ENCODE measurements at places on chromosomes 16 and 17. TPM values are rescaled to one million over a fixed set of nuclear protein-coding genes. Genes with fewer than 3 reads are reported as not detected.

GRCh38 chr17:55743103-55743679, 7.7 kb upstream of the PCTP start:
- H3K4me1 ChIP-seq: no peaks in the 10 kb centered on the region
- H3K27me3 ChIP-seq: peaks cover 32% of the 10 kb centered on the region

The CA5A gene
- total RNA-seq: not detected

DNA sequence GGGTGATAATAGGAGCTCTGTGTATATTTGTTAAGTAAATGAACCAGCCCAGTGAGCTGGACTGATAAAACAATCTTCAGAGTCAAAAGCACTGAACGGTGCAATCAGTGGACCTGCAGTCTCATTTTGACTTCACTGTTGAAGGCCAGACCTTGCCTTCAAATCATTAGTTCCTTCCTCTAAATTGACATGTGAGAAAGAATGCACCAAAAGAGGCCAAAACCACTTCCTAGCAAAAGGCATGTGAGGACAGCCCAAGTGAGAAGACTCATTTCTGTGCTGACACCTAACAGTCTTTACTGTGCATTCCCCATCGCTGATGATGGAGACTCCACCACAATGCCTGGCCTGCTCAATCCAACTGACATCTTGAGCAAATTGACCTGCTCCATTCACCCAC, 10.6 kb downstream of the GTF3C1 start:
- H3K36me3 ChIP-seq: peaks cover 66% of the 10 kb centered on the region
- H3K4me3 ChIP-seq: no peak overlapping the region
- H3K4me1 ChIP-seq: peaks cover 16% of the 10 kb centered on the region
- peak overlapping the region; percentile 62 for H3K27ac ChIP-seq
- H3K27me3 ChIP-seq: no peaks in the 10 kb centered on the region

GRCh38 chr17:18950944-18951905, 740 bp upstream of the SLC5A10 start:
- no peak overlapping the region for H3K27ac ChIP-seq
- H3K4me3 ChIP-seq: no peak overlapping the region
- DNase-seq: no peak
- H3K36me3 ChIP-seq: no peaks in the 10 kb centered on the region

DNA sequence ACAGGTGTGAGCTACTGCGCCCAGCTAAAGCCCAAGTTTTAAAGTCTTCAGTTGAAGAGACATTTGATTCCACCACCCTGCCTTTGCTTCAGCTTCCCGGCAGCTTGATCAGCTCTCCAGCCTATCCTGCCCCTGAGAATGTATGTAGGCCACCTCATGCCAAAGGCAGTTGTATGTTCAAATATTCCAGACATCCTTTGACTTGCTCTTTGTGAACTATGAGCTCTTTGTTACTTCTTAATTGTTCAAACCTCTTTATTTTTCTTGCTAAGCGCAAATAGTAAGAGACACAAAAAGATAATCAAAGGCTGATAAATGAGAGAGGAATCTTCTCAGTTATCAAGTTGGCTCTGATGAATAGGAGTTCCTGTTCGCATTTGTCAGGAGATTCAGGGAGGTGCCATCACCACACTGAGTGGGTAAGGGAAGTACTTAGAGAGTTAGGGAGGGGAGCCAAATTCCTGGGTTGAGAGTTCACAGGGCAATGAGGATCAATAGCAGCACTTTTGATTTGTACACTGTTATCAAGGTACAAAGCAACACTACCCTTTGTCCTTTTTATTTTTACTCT, 32.0 kb upstream of the SUPT4H1 start:
- H3K27ac ChIP-seq: no peak overlapping the region
- no peak for DNase-seq
- no peak overlapping the region for H3K4me3 ChIP-seq
- peaks cover 45% of the 10 kb centered on the region for H3K4me1 ChIP-seq
- no peaks in the 10 kb centered on the region for H3K36me3 ChIP-seq
- H3K27me3 ChIP-seq: no peaks in the 10 kb centered on the region

- no peaks in the 10 kb centered on the region for H3K27me3 ChIP-seq
- peak overlapping the region; percentile 51 for H3K4me3 ChIP-seq
- peaks cover 28% of the 10 kb centered on the region for H3K36me3 ChIP-seq
- H3K27ac ChIP-seq: peak overlapping the region; percentile 84
- peak; percentile 56 for DNase-seq
Measured at GRCh38 chr17:82775001-82775823, 23.3 kb downstream of the TBCD start.

DNA sequence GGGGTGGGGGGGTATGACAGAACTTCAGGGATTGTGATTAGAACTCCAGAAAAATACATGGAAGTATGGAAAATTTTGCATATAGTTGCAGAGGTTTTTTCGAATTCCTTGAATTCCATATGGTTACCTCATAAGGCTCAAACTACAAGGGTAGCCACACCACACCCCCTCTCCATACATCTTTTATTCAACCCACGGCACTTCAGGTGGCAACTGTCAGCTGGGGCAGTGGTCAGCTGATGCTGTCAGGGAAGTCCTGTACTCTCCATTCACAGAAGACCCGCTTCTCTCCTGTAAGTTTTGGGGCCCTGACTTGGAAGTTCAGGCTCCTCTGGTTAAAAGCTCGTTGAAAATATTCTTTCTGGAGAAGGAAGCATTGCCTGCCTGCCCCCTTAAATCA, 57.5 kb upstream of the CLEC19A start:
- no peak overlapping the region for H3K27ac ChIP-seq
- H3K27me3 ChIP-seq: no peaks in the 10 kb centered on the region
- DNase-seq: no peak
- H3K4me1 ChIP-seq: no peaks in the 10 kb centered on the region
- H3K4me3 ChIP-seq: no peak overlapping the region

The ATP1B2 gene
- not detected for total RNA-seq

- no peaks in the 10 kb centered on the region for H3K36me3 ChIP-seq
- no peak overlapping the region for H3K27ac ChIP-seq
- no peaks in the 10 kb centered on the region for H3K27me3 ChIP-seq
- no peak for DNase-seq
Measured at GRCh38 chr16:62832214-62832613, 796.0 kb upstream of the CDH8 start.

The MVD gene
- 86.0 TPM for total RNA-seq

DNA sequence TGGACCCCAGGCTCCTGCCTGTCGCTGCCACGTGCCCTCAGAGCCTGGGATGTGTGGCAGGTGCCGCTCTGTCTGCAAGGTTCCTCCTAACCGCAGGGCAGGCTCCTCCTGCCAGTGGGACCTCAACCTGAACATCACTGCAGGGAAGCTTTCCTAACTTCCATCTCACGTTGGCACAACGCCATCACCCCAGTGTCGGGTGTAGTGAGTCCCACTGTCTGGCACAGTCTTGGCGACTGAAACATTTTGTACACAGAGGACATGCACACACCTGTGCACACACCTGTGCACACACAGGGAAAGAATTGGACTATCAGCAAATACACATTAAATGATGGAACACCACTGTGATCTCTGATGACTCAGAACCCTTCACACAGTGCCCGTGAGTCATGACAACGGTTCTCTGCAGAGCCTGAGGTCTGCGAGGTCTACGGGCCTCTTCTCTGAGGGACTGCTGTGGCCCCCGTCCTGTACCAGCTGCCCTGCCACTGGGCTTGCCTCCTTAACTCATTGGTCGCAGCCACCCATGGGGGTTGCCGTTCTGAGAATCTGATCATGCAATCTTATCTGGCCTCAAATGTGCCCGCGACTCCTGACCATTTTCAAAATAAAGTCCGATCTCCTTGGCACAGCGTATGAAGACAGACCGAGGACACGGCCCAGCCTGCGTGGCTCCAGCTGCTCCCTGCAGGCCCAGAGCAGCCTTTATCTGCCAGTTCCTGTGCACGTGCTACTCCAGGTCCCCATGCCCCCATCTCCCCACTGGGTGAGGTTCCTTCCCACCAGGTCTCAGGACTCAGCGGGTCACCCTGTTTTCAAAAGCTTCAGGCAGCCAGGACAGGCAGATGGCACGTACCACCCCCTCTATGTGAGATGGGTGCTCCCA, 7.6 kb downstream of the CCDC57 start:
- H3K27ac ChIP-seq: peak overlapping the region; percentile 96
- no peak overlapping the region for H3K4me3 ChIP-seq
- DNase-seq: peak; percentile 46
- H3K27me3 ChIP-seq: no peaks in the 10 kb centered on the region
- H3K4me1 ChIP-seq: peaks cover 75% of the 10 kb centered on the region

GRCh38 chr16:11401161-11402050, 56.1 kb downstream of the RMI2 start:
- no peaks in the 10 kb centered on the region for H3K27me3 ChIP-seq
- H3K27ac ChIP-seq: no peak overlapping the region
- H3K4me3 ChIP-seq: no peak overlapping the region
- no peaks in the 10 kb centered on the region for H3K36me3 ChIP-seq
- peaks cover 2% of the 10 kb centered on the region for H3K4me1 ChIP-seq
- no peak for DNase-seq

DNA sequence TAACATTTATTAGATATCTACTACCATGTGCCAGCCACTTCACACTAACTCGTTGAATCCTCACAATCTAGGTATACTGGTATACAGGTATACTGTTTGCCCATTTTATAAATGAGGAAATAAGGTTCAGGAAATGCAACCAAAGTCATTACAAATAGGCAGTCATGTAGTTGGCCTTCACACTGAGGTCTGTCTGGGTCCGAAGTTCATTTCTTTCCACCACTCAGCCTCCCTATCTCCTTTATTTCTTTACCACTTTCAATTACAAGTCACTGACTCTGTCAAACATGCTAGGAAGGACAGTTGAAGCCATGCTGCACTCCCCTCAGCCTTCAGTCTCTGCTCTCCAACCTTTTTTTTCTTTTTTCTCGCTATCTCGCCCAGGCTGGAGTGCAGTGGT, 20.7 kb upstream of the SIAH1 start:
- no peak overlapping the region for H3K4me3 ChIP-seq
- H3K27me3 ChIP-seq: no peaks in the 10 kb centered on the region

DNA sequence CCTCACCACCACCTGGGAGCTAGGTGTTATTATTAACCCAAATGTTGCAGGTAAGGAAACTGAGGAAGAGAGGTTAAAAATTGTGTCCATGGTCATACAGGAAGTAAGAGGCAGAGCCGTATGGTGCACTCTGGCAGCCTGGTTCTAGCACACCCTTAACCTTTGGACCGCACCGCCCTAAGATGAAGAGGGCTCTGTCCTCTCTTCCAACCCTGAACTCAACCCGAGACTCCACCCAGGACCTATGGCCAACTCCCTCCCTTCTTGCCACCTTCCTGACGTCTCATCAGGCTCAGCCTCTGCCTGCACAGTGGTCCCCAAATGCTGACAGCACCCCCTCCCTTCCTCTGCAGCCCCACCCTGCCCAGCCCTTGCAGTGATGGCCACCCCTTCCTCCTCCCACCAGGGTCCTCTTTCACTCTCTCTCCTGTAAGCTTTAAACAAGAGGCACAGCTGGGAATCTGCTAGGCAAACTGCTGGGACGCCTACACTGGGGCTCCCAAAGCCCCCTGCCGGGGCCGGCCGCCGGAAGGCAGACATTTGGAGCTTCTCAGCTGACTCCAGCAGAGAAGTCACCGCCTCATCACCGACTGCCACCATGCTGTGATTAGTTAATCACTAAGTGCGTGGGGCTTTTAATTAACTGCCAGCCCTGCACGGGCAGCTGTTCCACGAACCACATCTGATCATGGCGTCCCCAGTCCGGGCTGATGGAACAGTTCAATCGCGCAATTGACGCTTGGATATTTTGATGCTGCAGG, 16.7 kb upstream of the C16orf78 start:
- DNase-seq: no peak
- no peak overlapping the region for H3K4me3 ChIP-seq
- no peak overlapping the region for H3K27ac ChIP-seq
- no peaks in the 10 kb centered on the region for H3K27me3 ChIP-seq
- no peaks in the 10 kb centered on the region for H3K36me3 ChIP-seq

The PYDC1 gene
- not detected for total RNA-seq

The QPRT gene
- total RNA-seq: 10.2 TPM

DNA sequence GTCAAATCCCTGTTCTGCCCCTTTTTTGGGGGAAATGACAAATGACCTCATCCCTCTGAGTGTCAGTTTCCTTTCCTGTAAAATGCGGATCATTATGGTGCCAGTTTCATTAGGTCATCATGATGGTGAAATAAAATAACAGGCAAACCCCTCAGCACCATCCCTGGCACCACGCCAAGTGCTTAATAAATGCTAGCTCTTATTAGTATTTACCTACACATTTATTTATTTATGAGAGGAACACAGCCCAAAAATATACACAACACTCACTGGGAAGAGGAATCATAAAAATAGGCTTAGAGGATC, 28.6 kb upstream of the GPRC5B start:
- no peak overlapping the region for H3K4me3 ChIP-seq
- no peak for DNase-seq
- H3K27ac ChIP-seq: no peak overlapping the region
- H3K36me3 ChIP-seq: no peaks in the 10 kb centered on the region
- no peaks in the 10 kb centered on the region for H3K4me1 ChIP-seq

The NPW gene
- 0.73 TPM for total RNA-seq

DNA sequence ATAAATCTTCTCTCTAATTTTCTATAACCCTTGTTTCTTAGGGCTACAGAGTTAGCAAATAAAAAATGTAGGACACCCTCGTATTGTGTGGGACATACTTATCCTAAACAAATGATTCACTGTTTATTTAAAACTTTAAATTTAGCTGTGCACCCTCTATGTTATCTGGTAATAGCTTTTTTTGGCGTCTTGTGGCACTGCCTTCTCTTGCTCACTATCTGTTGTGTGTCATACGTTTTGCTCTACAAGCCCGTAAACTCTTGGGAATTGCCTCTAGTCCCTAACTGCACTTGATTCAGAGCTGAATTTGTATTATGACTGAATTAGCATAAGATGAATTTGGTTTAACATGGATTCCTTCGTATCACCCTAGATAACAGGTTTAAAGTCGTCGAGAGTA, 144.3 kb upstream of the MYOCD start:
- H3K27me3 ChIP-seq: no peaks in the 10 kb centered on the region
- no peak for DNase-seq
- no peaks in the 10 kb centered on the region for H3K4me1 ChIP-seq
- no peak overlapping the region for H3K27ac ChIP-seq
- no peak overlapping the region for H3K4me3 ChIP-seq

The PIRT gene
- not detected for total RNA-seq

The CA7 gene
- not detected for total RNA-seq

DNA sequence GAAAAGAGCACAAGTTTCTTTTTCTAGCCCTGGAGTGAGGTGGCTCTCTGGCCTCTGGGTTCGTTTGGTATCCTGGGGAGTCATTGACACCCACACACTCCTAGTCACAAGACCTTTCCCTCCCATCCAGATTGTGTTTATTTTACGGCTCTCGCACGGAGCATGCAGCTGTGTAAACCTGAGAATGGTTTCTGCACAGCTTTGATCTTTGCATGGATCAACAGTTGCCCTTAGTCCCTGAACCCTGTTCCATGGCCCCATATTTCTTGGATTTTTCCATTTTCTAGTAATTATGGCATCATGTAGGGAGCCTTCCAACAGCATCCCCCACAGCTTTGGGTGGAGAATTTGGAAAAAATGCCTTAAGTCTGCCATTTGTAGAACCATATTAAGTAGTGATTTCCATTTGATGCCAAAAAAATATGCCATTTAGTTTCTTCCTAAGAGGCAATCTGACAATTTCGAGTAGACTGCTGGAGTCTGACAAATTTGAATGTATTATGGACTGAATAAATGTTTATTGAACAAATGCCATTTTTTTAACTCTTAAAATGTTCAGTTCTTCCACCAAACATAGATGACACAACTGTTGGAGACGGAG, 197.7 kb downstream of the WWOX start:
- H3K36me3 ChIP-seq: peaks cover 2% of the 10 kb centered on the region
- no peaks in the 10 kb centered on the region for H3K4me1 ChIP-seq
- no peak for DNase-seq
- no peaks in the 10 kb centered on the region for H3K27me3 ChIP-seq
- no peak overlapping the region for H3K4me3 ChIP-seq

The FAM171A2 gene
- 0.37 TPM for total RNA-seq
